AG08395 (cell line): ENCODE measurements at places on chromosomes 5 and 9.

GRCh38 chr9:131891598-131891997, 151.7 kb upstream of the RAPGEF1 start:
- DNase-seq, result no peak

GRCh38 chr5:161266954-161267353, 279.6 kb downstream of the GABRB2 start:
- no peak for DNase-seq

- DNase-seq, result no peak
Measured at GRCh38 chr5:61346511-61346910, 14.5 kb downstream of the ZSWIM6 start.

GRCh38 chr9:82968816-82969215, 94.1 kb downstream of the RASEF start:
- DNase-seq, result no peak

- no peak for DNase-seq
Measured at GRCh38 chr5:130836729-130837649, 328.1 kb downstream of the HINT1 start.

DNA sequence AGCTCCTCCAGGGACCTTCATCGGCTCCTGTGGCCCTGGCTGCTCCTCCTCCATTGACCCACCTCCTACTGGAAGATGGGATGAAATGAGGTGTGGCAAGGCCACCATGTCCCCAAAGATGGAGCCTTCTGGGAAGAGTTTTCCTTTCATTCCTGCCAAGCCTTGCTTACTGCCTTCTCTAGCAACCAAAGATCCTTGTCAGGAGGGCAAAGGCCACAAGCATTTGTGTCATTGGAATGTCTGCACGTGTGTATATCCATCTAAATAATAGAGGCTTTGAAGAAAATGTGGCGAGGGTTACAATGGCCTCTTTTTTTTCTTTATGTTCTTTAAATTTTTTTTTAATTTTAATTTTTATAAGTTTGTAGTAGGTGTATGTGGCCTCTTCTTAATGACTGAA, 313.6 kb downstream of the ARHGEF28 start:
- DNase-seq, result no peak

- DNase-seq, result no peak
Measured at GRCh38 chr5:176416965-176417364, 626 bp upstream of the CLTB start.

DNA sequence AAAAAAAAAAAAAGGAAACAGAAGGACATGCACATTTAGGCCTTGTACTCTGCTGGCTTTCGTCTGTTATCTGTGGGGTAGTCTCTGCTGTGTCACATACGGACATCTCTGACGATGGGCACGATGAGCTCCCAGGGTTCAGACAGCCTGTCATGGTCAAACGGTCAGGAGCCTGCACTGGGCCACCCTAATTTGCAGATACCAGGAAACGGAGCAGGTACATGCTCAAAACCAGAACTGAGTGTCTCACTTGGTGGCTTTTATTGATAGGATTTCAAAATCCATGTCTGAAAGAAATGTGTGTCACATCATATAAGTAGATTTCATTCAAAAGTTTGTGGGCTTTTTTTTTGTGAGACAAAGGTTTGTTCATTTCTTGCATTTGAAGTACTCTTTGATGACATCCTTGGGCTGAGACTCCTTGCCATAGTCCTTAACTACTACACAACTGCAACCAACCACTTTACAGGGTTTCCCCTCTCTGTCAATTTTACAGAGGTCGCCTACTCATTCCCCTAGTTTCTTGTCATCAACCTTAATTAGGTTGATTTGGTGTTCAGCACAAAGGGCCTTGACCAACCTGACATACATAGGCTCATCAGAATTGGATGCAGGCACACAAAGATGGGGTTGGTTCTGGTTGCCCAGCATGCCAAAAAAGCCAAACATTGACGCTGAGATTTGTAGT, 9.0 kb downstream of the CKMT2 start:
- no peak for DNase-seq
